ENCODE measurements at places on chromosomes 3 and 15. TPM values are rescaled to one million over a fixed set of nuclear protein-coding genes. Genes with fewer than 3 reads are reported as not detected.

CACNA2D2 gene
- 0.57 TPM for total RNA-seq

SPG11 gene
- total RNA-seq = 48.0 TPM

MYZAP gene
- total RNA-seq = 2.5 TPM

KBTBD13 gene
- under 0.01 TPM for total RNA-seq

SAXO2 gene
- 0.80 TPM for total RNA-seq

ECE2 gene
- total RNA-seq = not detected

CADPS gene
- 2.3 TPM for total RNA-seq

HIGD2B gene
- 0.09 TPM for total RNA-seq

NANOGP8 gene
- total RNA-seq = not detected

ST8SIA2 gene
- total RNA-seq = 2.1 TPM

TTLL3 gene
- total RNA-seq = 10.4 TPM

Data from thymus (tissue), 14 donors.